ENCODE measurements at places on chromosomes 3 and 15.

DNA sequence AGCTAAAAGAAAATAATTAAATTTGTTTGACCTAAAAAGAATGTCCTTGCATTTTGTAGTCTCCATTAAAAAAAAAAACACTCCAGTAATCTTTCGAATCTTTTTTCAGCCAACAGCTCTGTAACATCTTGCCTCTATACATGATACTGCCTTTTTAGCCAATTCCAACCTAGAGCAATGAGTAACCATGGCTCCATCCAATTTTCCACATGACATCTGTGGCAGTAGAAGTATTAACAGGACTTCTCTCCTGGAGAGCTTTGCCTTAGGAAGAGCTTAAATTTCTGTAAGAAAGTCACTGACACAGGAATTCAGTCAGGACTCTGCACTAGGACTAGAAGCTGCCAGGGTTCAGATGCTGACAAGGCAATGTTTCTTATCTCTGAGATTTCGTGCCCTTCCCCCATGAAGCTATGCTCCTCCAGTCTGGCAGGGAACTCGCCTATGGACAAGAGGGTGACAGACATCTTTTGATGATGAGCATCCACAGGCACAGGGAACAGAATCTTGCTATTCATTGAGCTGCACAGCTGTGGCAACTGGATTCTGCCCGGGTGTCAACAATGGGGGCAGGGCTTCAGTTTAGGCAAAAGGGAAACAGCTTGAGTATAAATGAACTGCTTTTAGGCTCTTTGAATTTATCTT is 81.8 kb downstream of the ALCAM start:
- no peak for DNase-seq
- H3K27ac ChIP-seq, result no peak overlapping the region

GRCh38 chr15:31469786-31470525 is 143.3 kb downstream of the KLF13 start:
- DNase-seq, result no peak
- H3K36me3 ChIP-seq, result no peaks in the 10 kb centered on the region
- peaks cover 8% of the 10 kb centered on the region for H3K4me1 ChIP-seq
- H3K27me3 ChIP-seq, result no peaks in the 10 kb centered on the region

- DNase-seq, result no peak
- H3K27ac ChIP-seq, result no peak overlapping the region
- no peak overlapping the region for H3K4me3 ChIP-seq
Measured at GRCh38 chr3:115627180-115628074, 4.1 kb downstream of the GAP43 start.

GRCh38 chr3:65787827-65788226 is 250.9 kb downstream of the MAGI1 start:
- H3K4me3 ChIP-seq, result no peak overlapping the region
- no peak overlapping the region for H3K27ac ChIP-seq
- H3K36me3 ChIP-seq, result no peaks in the 10 kb centered on the region

GRCh38 chr15:32956006-32956405 is 238.2 kb downstream of the GREM1 start:
- H3K4me3 ChIP-seq, result no peak overlapping the region
- no peak for DNase-seq
- no peak overlapping the region for H3K27ac ChIP-seq
- peaks cover 10% of the 10 kb centered on the region for H3K4me1 ChIP-seq
- no peaks in the 10 kb centered on the region for H3K27me3 ChIP-seq
- no peaks in the 10 kb centered on the region for H3K36me3 ChIP-seq

GRCh38 chr15:97909291-97909891 is 51.1 kb upstream of the ARRDC4 start:
- no peak overlapping the region for H3K4me3 ChIP-seq
- H3K27ac ChIP-seq, result no peak overlapping the region
- peak; percentile 30 for DNase-seq
- H3K4me1 ChIP-seq, result peaks cover 3% of the 10 kb centered on the region
- peaks cover 8% of the 10 kb centered on the region for H3K27me3 ChIP-seq
- no peaks in the 10 kb centered on the region for H3K36me3 ChIP-seq

DNA sequence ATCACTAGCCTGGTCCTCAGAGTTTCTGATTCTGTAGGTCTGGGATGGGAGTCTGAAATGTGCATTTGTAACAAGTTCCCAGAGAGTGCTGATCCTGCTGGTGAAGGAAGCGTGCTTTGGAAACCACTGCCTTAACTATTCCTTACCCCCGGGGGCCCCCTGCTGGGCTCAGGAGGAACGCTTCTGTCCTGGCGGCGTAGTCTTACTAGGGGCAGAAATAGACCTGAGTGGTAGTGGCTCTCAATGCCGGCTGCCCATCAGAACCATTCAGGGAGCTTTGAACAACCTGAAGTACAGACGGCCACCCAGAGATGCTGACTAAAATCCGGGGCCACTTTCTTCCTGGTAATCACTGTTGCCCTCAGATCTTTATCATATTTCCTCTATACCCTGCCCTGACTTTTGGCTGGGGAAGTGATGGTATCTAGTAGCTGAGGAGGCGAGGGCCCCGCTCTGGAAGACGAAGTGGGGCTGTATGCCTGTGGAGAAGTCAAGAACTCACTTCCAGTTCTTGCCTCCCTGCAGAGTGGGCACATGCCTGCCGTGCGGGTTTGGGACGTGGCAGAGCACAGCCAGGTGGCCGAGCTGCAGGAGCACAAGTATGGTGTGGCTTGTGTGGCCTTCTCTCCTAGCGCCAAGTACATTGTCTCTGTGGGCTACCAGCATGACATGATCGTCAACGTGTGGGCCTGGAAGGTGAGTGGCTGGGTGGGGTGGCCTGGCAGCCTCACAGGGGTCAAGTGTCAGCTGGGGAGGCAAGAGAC is 16.3 kb upstream of the JMJD7 start:
- H3K4me3 ChIP-seq, result no peak overlapping the region
- peak; percentile 73 for DNase-seq
- no peak overlapping the region for H3K27ac ChIP-seq

DNA sequence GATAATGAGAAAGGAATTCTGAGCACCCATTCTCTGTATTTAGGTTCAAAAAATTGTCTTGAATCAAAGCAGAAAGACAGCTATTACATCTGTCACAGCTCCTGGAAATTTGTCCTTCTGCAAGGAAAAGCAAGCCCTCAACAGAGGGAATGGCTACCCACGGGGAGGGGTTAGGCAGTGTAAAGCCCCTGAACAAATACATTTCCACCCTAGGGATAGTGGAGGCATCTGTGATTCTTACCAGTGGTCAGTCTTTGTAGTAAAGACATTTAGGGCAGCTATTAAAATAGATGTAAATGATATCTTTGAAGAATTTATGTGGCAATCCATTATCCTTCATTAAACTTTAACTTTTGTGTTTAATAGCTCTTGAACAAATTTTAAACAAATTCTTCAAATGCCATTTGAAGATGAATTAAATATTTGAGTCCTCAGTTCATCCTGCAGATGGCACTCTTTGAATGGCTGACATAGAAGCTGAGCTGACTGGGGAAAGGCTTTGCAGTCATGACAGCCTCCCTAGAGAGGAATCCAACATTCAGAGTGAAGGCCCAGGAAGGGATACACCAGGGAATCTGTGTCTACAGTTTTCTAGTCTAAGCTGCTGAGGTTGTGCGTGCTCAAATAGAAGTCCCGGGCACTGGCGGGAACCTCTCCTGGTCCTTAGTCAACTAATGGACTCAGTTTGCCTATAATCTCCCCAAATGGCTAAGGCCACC is 359.7 kb upstream of the ROPN1 start:
- H3K4me3 ChIP-seq, result no peak overlapping the region
- H3K36me3 ChIP-seq, result no peaks in the 10 kb centered on the region
- H3K27ac ChIP-seq, result no peak overlapping the region
- H3K4me1 ChIP-seq, result no peaks in the 10 kb centered on the region
- H3K27me3 ChIP-seq, result no peaks in the 10 kb centered on the region

All from CD14-positive monocyte (primary cell).